ENCODE measurements at places on chromosomes 16 and 17.

DNA sequence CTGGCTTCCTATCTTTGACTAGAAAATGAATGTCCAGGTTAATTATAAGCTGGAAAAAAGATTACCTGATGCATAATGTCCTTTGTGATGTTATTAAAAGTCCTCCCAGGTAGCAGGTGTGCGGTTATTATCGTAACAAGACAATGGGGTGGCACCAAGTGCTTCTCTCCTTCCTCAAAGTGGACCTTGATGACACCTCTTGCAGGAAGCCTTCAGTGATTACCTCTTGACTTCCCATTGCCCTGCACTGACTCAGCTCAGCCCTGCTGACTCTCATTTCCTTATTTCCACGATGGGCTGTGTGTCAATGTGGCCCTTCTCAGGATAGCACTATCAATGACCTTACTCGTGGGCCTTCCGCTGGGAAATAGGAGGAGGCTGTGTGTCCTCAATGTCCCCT is 477.4 kb upstream of the CCL2 start:
- no peak for DNase-seq

DNA sequence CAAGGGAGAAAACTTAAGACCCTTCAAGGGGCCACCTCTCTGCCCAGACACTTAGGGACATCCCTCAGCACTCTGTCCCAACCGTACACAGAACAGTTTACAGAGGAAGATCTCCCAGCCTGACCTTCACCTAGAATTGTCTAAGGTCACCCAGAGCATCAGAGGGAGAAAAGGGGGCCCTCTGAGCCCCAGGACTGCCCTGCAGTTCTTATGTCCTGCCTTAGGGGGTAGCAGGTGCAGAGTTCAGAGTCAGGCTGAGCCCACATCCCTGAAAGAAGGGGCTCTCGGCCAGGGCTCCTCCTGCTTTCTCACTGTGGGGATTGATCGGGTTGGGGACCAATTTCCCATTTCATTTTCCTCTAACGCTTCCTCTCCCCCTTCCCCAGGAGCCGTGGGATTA is 15.4 kb downstream of the CA4 start:
- DNase-seq: no peak

- DNase-seq: peak; percentile 18
These were observed 675.3 kb downstream of the MAF start for GRCh38 chr16:78925083-78925767.

DNA sequence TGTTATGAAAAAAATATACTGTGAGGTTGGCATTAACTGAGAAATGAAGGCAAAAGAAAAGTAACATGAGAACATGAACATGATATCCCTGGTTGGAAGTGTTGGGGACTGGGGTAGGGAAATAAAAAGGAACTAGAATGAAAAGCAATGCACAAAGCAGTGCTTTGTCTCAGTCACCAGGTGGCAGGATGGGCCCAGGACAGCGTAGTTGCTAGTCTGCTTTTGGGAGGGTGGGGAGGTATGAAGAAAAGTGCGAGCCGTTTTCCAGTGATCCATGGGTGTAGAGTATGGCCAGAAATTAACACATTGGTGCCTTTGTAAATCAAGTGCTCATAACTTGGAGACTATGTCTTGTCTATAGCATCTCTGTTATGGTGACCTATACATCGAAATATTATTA is 662.5 kb upstream of the SALL1 start:
- peak; percentile 35 for DNase-seq

- no peak for DNase-seq
These were observed 198.9 kb downstream of the ZFHX3 start for GRCh38 chr16:72848759-72849664.

All from iPS DF 6.9 (cell line).